Inflammatory macrophage (primary cell): ENCODE measurements at places on chromosomes 11 and 22.

- peak; percentile 29 for DNase-seq
These were observed 17.6 kb upstream of the TMA7B start for GRCh38 chr22:39942439-39943230.

GRCh38 chr11:3234846-3235245, 2.6 kb upstream of the MRGPRE start:
- DNase-seq = no peak

- no peak for DNase-seq
These were observed 13.3 kb downstream of the SLCO2B1 start for GRCh38 chr11:75163921-75164849.

- no peak for DNase-seq
These were observed 15.1 kb upstream of the KCNQ1OT1 start for GRCh38 chr11:2714871-2715270.

DNA sequence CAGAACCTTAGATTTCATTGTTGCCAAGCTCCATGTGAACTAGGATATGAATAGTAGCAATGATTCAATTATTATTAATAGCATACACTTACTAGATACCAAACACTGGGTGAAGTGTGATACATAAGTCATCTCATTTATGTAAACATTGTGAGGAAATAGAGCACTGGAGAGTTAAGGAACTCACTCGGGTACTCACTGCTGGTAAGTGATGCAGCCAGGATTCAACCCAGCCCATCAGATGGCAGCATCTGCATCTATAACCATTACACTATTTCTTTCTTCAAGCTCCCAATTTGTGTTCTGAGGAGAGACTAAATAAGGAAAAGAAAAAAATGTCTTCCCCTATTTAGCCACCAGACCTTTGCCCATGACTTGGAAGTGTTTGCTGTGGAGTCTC, 10.2 kb upstream of the ALG8 start:
- DNase-seq = peak; percentile 20

- peak; percentile 70 for DNase-seq
These were observed 2.4 kb downstream of the PHF21A start for GRCh38 chr11:46118702-46119351.
